ENCODE measurements at places on chromosomes 12 and 14. TPM values are rescaled to one million over a fixed set of nuclear protein-coding genes. Genes with fewer than 3 reads are reported as not detected.

The TAS2R30 gene
- 3.1 TPM for total RNA-seq

The CCDC175 gene
- not detected for total RNA-seq

The SAMD15 gene
- total RNA-seq, result 1.2 TPM

The OR6C2 gene
- not detected for total RNA-seq
